Omental fat pad (tissue), 4 donors: ENCODE measurements at places on chromosomes 5 and 9. TPM values are rescaled to one million over a fixed set of nuclear protein-coding genes. Genes with fewer than 3 reads are reported as not detected.

NR4A3 gene
- 12.8 TPM for total RNA-seq

SPINK5 gene
- total RNA-seq, result not detected

ITK gene
- 2.0 TPM for total RNA-seq

SLC45A2 gene
- not detected for total RNA-seq

ANKRD18B gene
- not detected for total RNA-seq

SPAG8 gene
- total RNA-seq, result 2.8 TPM

AHRR gene
- 0.96 TPM for total RNA-seq

PCDHA5 gene
- 0.31 TPM for total RNA-seq

TICAM2 gene
- total RNA-seq, result 3.9 TPM

PCDHA3 gene
- total RNA-seq, result 0.63 TPM

PLAC8L1 gene
- total RNA-seq, result not detected
